ENCODE measurements at places on chromosomes 3 and 15.
A peak's percentile ranks its signal among the peaks of the same experiment; 100 is the strongest.

- DNase-seq: no peak
Observed at GRCh38 chr3:60186359-60186758, 1064.9 kb downstream of the FHIT start.

DNA sequence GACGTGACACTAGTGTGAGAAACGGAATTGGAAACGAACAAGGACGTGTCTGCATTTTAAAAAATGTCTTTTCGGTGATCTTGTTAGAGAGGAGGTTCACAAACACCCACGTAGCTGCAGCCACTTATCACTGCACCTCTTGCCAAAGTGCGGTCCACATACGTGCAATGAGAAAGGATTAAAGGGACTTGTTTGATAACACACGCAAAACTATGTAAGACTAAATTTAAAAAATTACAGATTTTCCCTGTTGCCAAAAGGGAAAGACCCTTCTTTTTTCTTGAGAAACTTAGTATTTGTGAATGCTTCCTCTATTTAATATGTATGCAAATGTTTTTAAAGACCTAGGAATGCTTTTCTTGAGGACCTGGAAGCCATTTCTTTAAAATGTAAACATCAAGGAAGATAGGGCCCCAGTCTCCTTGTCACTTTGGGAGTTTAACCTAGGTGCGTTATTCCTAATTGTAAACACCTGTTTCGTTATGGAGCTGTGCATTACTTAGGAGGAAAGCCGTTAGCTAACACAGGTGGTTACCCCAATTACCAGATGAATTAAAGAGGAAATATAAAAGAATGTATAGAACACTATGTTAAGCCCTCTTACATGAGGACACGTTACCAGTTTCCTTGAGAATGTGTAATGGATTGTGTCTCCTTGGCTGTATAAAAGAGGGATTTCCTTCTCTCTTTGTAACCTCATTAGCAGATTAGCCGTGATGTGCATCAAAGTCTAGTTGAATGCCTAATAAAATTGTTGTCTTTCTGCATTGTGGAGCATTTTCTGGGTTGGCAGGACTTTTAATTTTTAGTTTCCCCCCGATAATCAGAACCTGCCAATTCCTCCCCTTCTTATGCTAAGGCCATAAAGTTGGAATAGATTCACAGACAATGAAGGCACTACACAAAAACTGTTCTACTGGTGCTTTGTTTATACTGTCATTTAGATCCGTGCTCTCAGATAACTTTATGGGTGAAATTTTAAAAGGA is 1.0 kb downstream of the LEKR1 start:
- no peak for DNase-seq

GRCh38 chr3:188656196-188656982 is 502.4 kb downstream of the LPP start:
- DNase-seq: no peak

GRCh38 chr3:8324747-8325146 is 176.9 kb upstream of the LMCD1 start:
- peak; percentile 49 for DNase-seq

GRCh38 chr3:175057401-175057800 is 198.3 kb downstream of the NAALADL2 start:
- DNase-seq: no peak

DNA sequence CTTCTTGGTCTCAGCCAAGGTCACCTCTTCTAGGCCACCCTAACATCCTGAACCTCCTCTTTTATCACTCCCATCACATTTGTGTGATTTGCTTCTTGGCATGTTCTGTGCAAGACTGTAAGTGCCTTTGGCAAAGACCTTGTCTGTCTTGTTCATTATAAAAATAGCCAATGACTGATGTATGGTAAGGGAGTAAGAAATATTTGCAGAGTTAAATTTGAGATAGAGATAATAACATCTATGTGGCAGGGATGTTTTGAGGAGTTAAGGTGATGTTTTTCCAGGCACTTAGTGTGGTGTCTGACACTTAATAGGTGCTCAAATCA is 202.3 kb downstream of the CADPS start:
- DNase-seq: no peak

DNA sequence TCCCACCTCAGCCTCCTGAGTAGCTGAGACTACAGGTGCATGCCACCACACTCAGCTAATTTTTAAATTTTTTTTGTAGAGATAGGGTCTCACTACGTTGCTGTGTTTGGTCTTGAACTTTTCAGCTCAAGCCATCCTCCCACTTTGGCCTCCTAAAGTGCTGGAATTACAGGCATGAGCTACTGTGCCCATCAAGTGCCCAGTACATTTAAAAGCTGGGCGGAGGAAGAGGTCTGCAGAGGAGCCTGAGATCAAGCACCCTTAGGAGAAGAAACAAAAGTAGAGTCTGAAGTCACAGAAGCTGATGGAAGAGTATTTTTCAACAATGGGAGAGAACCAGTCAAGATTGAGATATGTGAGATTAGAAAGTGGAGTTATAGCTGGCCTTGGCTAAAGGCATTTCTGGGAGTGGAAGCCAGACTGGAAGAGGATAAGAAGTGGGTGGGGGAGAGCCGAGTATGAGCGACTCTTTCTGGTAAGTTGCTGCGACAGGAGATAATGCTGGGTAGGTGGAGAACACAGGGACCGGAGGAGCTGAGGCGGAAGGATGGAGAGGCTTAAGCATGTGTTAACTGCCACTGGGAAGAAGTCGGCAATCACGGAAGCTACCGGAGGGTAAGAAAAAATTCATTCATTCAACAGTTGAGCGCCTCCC is 782 bp upstream of the IREB2 start:
- no peak for DNase-seq

DNA sequence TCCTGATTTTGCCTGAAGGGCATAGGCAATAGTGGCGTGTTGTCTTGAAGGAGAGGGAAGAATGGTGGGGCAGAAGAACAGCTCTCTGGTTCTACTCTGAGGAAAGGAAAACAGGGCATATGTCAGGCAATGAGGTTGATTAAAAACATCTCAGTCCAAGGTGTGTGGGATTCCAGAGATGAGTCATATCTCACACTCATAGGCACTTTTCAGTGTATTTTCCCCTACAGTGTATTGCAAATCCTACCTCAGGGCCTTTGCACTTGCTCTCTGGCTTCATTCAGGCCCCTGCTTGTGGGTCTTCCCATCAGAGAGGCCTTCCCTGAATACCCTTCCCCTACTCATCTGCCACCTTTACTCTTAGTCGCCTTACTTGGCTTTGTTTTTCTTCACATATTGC is 107.8 kb downstream of the SLCO3A1 start:
- DNase-seq: no peak
